GM19239 (cell line): ENCODE measurements at places on chromosomes 6 and 20.

GRCh38 chr20:4961746-4962145 lies 39.6 kb downstream of the SLC23A2 start:
- DNase-seq: no peak

GRCh38 chr20:32336918-32337347 lies 21.2 kb upstream of the ASXL1 start:
- no peak for DNase-seq

DNA sequence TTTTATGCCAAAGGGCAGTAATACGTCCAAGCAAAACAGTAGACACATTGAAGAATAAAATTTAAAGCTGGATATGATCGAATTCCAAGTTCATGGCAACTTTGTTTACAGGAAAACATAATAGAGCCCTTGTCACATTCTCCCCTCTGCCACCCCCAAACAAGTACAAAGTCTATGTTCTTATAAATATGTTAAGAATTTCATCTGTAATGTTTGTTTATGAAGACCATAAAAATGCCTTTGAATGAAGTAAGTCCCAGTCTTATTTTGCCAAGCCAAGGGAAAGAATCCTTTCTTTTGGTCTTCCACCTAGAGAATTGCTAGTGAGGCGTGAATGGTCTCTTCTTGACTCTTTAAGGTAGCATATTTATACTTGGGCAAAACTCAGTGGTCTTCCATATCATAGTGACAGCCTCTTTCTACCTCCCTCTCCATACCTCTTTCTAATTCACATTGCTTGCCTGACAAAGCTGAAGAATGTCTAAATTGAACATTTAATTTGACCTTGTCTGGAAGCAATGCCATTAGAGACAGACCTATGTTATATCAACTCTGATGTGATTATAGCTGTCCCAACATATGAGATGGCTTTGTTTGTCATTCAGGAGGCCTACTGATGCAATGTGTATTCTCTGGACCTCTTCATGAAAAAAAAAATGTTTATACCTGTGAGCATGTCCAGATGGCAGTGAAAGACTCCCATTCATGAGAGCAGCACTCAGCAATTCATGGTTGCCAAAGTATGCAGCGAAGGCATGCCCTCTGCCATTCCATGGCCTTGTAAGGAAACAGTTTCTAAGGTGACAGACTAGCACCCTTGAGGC lies 70.6 kb upstream of the CCN2 start:
- DNase-seq: no peak

DNA sequence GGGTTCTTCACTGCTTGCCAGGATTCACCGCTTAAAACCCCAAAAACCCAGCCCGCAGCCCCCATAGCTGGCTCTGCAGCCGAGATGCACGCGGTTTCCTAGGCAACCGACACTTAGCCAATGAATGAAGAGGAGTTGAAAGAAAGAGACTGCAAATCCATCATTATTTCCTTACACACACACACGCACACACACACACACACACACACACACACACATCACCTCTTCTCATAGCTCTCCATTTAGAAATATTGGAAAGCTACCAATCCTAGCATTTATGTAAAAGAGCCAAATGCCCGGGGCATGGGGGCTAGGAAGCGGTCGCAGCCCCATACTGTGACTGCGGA lies 3.4 kb upstream of the TUBB2B start:
- DNase-seq: no peak

DNA sequence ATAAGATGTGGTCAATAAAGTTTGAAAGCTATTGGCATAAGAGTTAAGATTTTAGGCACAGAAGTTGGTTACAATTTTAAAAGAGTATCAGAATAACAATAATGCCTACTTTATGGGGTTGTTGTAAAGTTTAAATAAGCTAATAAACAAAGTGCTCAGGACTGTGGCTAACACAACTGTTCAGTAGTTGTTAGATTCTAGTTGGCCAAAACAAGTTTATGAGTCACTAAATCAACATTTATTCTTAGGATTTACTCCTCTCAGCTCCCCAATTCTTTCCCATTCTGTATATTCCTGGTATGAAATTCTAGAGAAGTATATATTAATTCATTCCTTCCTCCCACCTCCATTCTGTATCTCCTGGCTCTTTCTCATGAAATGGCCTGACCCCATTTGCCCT lies 14.5 kb downstream of the RMND1 start:
- no peak for DNase-seq

DNA sequence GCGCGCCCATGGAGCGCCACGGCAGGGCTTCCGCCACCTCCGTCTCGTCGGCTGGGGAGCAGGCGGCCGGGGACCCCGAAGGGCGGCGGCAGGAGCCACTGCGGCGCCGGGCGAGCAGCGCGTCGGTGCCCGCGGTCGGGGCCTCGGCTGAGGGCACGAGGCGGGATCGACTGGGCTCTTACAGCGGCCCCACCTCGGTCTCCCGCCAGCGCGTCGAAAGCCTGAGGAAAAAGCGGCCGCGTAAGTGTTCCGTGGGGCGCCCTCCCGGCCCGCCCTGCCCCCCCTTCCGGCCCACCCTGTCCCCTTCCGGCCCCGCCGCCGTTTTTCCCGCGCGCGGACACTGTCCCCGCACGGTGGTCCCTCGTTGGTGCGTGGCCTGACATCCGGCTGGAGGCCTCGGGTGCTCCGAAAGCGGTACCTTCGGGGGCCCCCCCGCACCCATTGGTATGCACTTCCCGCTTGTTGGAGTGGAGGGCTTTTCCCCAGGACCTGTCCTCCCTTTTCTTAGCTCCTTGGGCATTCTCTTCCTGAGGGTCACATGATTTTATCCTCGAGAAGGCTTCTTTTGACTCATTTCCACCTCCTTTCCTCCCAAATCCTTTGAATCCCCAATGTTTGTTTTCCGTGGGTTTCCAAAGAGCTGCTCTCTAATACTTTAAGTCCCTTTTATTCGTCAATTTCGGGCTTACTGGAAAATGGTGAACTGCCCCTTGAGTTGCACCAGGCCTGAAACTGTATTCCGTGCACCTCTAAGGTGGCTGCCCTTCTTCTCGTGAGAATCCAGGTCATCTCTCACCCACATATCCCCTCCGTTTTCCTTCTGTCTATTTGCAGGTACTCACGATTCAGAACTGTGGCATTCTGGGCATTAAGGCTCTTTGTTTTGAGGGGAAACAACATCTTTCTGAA lies 556 bp downstream of the PANK2 start:
- DNase-seq: no peak

DNA sequence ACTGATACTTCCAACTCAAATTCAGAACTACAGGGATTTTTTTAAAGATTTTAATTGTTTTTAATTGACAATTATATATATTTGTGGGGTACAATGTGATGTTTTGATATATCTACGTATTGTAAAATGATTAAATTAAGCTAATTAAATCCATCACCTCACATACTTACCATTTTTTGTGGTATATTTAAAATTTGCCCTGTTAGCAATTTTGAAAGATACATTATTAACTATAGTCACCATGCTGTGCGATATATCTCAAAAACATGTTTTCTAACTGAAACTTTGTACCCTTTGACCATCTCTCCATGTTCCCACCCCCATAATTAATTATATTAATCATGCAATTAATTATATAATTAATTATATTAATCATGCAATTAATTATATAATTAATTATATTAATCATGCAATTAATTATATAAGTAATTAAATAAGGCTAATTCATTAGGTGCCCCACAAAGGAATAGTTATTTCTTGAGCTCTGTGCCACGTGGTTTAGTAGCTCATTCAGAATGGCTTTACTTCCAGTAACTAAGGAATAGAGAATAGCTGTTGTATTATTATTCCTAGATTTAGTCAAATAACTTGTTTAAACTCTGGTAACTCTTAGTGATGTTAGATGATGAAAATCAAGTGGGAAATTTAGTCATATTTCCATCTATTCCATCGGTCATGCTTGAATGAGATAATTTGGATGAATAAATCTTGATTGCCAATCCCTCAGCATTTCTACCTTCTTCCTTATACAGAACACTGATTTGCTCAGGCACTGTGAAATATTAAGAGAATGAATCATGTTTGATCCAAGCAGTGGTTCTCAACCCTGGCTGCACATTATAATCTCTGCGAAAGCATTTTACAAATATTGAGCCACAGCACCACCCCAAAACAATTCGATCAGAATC lies 25.1 kb downstream of the LOC128125822 start:
- no peak for DNase-seq

DNA sequence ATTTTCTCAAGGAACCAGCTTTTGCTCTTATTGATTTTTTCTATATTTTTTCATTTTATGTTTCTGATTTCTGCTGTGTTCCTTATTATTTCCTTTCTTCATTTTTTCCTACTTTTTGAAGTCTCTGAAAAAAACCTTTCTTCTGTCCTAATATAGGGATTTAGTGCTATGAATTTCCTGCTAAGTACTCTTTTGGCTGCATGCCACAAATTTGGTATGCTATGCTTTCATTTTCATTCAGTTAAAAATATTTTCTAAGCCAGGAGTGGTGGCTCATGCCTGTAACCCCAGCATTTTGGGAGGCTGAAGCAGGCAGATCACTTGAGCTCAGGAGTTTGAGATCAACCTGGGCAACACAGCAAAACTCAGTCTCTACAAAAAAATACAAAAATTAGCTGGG lies 30.6 kb downstream of the SIRPD start:
- DNase-seq: no peak

DNA sequence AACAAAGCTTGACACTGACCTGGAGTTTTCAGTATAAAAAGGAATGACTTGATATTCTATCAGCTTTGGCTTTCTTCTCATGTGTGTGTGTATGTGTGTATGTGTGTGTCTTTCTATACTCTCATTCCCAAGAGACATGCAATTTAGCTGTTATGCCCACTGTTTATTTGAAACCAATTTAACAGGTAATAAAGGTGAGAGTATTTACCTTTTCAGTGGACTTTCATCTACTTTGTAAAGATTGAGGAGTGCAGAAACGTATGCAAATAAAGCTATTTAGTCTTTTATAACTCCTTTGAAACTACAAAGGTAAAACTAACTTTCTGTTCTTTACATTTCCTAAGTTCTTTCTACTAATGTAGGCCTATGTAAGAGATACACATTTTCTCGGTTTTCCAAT lies 103.5 kb upstream of the HS3ST5 start:
- no peak for DNase-seq

- DNase-seq: no peak
These were observed 68.4 kb downstream of the ARID1B start for GRCh38 chr6:156845454-156846155.

DNA sequence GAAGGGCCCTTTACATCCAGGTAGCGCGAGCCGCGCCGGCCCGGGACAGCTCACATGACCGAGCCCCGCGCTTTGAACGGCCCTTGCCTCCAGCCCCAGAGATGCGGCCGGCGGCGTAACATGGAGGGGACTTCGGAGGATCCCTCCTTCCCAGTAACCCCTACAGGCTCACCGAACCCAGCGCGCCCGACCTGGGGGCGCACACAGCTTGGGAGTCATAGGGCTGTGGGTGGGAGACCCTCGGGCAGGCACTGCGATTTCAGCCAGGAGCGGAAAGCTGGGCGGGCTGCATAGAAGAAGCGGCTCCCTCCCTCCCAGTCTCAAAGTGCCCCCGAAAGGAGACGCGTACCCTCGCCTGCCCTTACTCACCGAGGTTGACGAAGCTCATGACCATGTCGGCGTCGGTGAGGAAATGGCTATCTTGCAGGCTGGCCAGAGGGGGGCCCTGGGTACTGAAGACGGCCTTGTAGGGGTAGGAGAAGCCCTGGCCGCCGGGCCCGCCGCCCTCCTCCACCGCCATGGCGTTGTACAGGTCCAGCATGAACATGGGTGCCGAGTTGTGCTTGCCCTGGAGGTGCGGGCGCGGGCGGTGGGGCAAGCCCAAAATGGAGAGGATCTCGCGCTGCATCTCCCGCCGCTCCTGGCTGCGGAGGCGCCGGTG lies 975 bp downstream of the BMP7 start:
- no peak for DNase-seq

GRCh38 chr6:36970892-36971842 lies 14.8 kb downstream of the MTCH1 start:
- no peak for DNase-seq

- DNase-seq: no peak
These were observed 35.3 kb downstream of the GRM4 start for GRCh38 chr6:34110610-34111009.

DNA sequence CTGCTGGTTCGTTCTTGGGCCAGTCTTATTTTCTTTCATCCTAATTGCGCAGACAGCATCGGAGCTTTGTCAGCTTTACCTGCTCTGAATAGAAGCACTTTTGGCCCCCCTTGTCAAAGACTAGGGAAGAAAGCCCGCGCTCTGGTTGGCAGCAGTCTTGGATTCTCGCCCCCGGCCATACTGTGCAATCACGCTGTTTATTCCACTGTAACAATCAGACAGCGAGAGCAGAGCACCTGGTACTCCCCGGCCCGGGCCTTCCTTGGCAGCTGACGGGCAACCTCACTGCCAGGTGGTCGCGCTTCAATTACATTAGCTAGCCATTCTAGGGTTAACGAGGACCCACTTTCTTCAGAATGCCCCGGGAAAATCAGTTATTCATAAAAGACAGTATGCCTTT lies 72.6 kb downstream of the INSM1 start:
- DNase-seq: no peak

DNA sequence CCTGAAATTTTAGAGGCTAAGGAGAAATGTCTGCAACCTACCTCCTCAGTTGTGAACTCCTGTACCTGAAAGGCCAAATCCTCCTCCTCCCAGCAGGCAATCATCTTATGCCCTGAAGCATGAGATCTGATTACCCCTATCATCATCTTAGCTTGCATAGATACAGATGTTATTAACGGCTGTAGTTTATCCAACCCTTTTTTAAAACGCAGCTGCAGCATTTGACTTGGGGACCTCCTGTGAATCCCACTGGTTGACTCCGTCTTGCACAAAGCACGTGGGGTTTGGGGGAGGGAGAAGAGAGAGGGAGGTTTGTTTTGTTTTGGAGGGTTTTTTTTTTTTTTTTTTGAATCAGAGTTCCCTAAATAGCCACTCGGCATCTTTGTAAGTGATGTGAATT lies 5.8 kb upstream of the NR2E1 start:
- DNase-seq: no peak

GRCh38 chr6:15793288-15793687 lies 130.5 kb upstream of the DTNBP1 start:
- no peak for DNase-seq

- DNase-seq: no peak
These were observed 33.5 kb upstream of the NXT1 start for GRCh38 chr20:23317081-23317480.

GRCh38 chr20:58635279-58635665 lies 15.8 kb upstream of the STX16 start:
- no peak for DNase-seq

DNA sequence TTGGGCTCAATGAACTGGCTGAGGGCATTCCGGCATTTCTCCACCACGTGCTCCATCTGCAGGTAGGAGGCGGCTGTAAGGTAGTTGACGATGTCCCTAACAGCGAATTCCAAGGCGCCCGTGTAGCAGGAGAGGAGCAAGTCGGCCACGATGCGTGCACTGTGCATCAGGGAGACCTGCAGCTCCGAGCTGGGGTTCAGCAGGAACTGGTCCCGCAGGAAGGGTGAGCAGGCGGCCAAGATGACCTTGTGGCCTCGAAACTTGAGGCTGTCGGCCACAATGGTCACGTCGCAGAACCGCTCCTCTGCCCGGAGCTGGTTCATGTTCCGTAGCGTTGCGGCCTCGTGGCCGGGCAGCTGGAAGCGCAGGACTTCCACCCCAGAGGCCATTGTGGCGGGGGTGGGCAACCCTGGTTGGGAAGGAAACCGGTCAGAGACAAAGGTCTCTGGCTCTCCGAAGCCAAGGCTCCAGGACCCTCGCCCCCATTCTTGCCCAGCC lies 920 bp downstream of the ZBTB12 start:
- DNase-seq: no peak
